WTC11 (cell line): ENCODE measurements at places on chromosomes 3 and 15.

GRCh38 chr3:25412269-25412668 lies 15.8 kb upstream of the RARB start:
- H3K27ac ChIP-seq = no peak overlapping the region
- no peaks in the 10 kb centered on the region for H3K27me3 ChIP-seq
- H3K36me3 ChIP-seq = peaks cover 6% of the 10 kb centered on the region
- DNase-seq = no peak
- H3K4me1 ChIP-seq = 0 out of 2 replicates have a peak, but pooled peaks cover 4% of the 10 kb centered on the region
- no peak overlapping the region for H3K4me3 ChIP-seq

DNA sequence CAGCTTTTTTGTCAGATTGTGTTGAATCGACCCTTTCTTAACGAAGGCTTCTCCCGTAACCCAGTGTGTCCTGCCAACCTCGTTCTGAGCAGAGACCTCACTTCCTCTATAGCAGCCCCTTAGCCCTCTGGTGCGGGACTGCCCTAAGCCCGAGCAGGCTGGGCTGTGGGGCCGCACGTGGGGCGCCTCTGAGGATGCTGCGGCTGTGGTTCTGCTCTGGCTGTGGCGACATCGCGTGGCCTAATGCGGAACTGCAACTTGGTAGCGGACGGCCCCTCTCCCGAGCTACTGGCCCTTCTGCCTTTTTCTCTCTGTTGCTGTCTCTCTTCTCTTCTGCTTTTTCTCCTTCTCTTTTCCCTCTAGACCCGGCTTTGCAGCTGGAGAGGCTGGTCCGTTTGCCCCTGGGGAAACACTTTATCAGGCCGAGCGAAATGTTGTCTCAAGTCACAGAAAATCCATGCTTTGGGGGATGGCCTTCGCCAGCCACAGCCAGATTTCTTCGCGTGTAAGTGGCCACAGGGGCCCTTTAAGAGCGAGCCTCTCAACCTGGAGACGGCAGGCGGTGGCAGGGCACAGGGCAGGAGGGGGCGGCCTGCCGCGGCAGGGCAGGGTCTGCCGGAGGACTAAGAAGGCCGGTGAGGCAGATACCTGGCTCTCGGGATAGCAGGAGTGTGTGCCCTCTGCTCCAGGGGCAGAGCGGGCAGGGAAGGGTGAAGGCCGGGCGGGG lies 19.4 kb upstream of the KIF23 start:
- H3K27ac ChIP-seq = no peak overlapping the region
- DNase-seq = peak; percentile 97
- peaks cover 20% of the 10 kb centered on the region for H3K4me1 ChIP-seq
- no peaks in the 10 kb centered on the region; the same call in 1 of the 2 replicates for H3K36me3 ChIP-seq

GRCh38 chr3:192091831-192092230 lies 630.9 kb downstream of the PYDC2 start:
- H3K27ac ChIP-seq = no peak overlapping the region
- no peak overlapping the region for H3K4me3 ChIP-seq
- H3K27me3 ChIP-seq = no peaks in the 10 kb centered on the region
- DNase-seq = no peak
- H3K36me3 ChIP-seq = no peaks in the 10 kb centered on the region
- H3K4me1 ChIP-seq = peaks cover 16% of the 10 kb centered on the region

DNA sequence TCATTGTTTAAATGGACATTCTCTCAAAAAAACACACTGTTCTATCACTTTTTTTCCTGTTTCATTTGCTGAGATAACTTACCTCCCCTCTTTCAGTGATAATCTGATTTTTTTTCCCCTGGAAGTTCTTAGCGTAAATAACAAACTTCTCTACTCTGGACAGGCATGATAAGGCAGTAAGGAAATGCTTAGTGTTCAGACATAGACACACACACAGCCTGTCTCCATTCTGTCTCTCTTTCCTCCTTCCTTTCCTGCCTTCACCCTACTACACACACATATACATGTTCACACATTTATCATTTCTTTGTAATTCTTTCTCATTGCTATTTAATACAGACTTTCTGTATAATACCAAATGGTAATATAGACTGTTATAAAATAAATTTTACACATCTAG lies 470.8 kb upstream of the ROBO1 start:
- peaks cover 18% of the 10 kb centered on the region for H3K4me1 ChIP-seq
- DNase-seq = no peak
- no peak overlapping the region for H3K4me3 ChIP-seq
- no peaks in the 10 kb centered on the region for H3K36me3 ChIP-seq

- H3K27me3 ChIP-seq = no peaks in the 10 kb centered on the region; the same call in 1 of the 2 replicates
- peaks cover 48% of the 10 kb centered on the region for H3K4me1 ChIP-seq
- no peak overlapping the region for H3K27ac ChIP-seq
- H3K4me3 ChIP-seq = no peak overlapping the region
Measured at GRCh38 chr3:16770021-16770420, 114.7 kb upstream of the PLCL2 start.

- H3K4me1 ChIP-seq = peaks cover 22% of the 10 kb centered on the region
- no peaks in the 10 kb centered on the region; the same call in 1 of the 2 replicates for H3K27me3 ChIP-seq
- peak overlapping the region; percentile 25; the same call in 1 of the 2 replicates for H3K27ac ChIP-seq
- no peaks in the 10 kb centered on the region for H3K36me3 ChIP-seq
Measured at GRCh38 chr3:197309528-197310361, 11.3 kb upstream of the DLG1 start.

GRCh38 chr3:11534011-11534792 lies 109.5 kb downstream of the VGLL4 start:
- no peak overlapping the region for H3K4me3 ChIP-seq
- H3K27me3 ChIP-seq = no peaks in the 10 kb centered on the region
- no peak for DNase-seq
- H3K27ac ChIP-seq = no peak overlapping the region

GRCh38 chr3:193991666-193992424 lies 144.1 kb upstream of the HES1 start:
- no peak overlapping the region for H3K27ac ChIP-seq
- no peak overlapping the region for H3K4me3 ChIP-seq
- peaks cover 45% of the 10 kb centered on the region for H3K4me1 ChIP-seq
- peaks cover 3% of the 10 kb centered on the region; the same call in 1 of the 2 replicates for H3K36me3 ChIP-seq
- peaks cover 2% of the 10 kb centered on the region for H3K27me3 ChIP-seq

- no peaks in the 10 kb centered on the region for H3K27me3 ChIP-seq
- no peak overlapping the region for H3K4me3 ChIP-seq
- no peak for DNase-seq
- H3K4me1 ChIP-seq = peaks cover 21% of the 10 kb centered on the region
Measured at GRCh38 chr3:24578951-24579421, 84.3 kb upstream of the THRB start.

DNA sequence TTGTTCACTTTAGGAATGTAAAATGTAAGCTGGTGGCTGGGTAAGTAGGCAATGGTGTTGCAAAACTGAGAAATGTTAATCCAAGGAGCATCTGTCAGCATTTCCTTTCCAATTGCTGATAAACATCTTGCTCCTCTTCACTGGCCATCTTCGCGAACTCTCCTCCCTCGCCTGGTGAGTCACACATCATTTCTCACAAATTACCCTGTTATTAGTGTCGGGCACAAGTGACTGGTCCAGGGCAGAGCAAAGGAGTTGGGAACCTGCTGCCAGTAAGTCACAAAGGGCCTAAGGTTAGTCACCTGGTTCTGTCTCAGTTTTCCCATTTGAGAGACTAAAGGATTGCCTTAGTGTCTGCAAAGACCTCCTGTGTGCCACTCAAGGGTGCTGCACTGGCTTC lies 13.0 kb downstream of the CERS3 start:
- no peak overlapping the region for H3K27ac ChIP-seq
- 0 out of 2 replicates have a peak, but pooled peaks cover 2% of the 10 kb centered on the region for H3K4me1 ChIP-seq
- DNase-seq = no peak
- no peaks in the 10 kb centered on the region for H3K27me3 ChIP-seq
- H3K36me3 ChIP-seq = no peaks in the 10 kb centered on the region
- H3K4me3 ChIP-seq = no peak overlapping the region
